ENCODE measurements at places on chromosomes 6 and 20.

GRCh38 chr6:11538052-11538818 lies 686 bp downstream of the TMEM170B start:
- no peak for DNase-seq

DNA sequence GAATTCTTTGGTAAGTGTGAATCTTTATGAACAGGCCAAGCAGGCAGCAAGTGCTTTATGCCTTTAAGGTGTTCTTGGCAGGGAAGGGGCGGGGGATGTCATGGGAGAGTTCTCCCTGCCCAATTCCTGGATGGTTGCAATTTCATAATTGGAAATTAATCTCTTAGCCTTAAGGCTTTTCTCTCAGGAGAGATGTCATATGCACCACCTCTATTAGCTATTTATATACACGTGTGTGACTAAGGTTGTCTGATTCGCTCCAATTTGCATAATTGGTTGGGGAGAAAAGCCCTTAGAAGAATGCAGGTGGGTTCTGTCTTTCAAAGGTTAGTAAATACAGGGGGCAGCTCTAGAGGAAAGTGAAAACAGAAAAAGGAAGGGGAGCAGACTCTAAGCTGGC lies 5.2 kb upstream of the ENPP5 start:
- no peak for DNase-seq

- no peak for DNase-seq
Observed at GRCh38 chr6:63269470-63269869, 50.3 kb downstream of the LGSN start.

DNA sequence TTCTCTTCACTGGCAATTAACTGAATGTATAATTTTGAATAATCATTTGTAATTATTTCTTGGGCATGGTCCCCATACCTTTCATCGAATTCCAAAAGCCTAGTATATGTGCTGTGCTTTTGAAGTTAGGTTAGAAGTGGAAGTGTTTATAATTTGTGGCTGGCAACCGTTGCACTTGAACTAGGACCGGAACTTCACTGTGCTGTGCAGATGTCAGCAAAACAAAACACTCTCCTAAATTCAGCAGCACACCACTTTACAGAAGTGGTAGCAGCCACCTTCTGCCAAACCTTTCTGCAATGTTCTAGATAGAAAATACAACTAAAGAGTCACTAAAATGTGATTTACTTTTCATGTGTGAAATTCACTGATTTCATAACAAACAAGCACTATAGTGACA lies 111.9 kb downstream of the FAM83B start:
- no peak for DNase-seq

DNA sequence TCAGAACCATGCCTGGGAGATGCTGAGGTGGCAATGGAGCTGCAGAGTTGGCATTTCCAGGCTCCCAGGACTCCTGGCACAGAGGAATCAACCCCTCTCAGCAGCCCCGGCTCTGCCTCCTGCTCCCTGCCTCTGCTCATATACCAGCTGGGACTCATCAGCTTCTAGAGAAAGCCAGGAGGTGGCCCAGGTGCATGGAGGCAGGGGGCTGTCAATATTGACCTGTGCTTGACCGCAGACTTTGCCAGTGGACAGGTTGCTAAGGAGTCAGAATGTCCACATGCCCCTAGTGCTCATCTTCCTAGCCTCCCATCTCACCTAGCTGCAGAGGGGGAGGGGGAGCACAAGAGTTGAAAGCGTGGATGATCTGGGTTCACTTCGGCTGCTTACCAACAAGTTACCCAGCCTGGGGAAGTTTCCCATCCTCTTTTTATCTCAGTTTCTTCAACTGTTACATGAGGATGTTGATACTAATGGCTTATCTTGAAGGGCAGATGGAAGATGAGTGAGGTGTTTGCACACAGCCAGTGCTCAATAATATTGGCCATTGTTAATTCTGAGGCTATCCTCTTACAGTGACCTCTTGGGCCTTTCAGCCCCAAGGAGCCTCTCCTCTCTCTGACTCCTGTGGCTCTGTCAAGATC lies 9.2 kb upstream of the SCRT2 start:
- no peak for DNase-seq

DNA sequence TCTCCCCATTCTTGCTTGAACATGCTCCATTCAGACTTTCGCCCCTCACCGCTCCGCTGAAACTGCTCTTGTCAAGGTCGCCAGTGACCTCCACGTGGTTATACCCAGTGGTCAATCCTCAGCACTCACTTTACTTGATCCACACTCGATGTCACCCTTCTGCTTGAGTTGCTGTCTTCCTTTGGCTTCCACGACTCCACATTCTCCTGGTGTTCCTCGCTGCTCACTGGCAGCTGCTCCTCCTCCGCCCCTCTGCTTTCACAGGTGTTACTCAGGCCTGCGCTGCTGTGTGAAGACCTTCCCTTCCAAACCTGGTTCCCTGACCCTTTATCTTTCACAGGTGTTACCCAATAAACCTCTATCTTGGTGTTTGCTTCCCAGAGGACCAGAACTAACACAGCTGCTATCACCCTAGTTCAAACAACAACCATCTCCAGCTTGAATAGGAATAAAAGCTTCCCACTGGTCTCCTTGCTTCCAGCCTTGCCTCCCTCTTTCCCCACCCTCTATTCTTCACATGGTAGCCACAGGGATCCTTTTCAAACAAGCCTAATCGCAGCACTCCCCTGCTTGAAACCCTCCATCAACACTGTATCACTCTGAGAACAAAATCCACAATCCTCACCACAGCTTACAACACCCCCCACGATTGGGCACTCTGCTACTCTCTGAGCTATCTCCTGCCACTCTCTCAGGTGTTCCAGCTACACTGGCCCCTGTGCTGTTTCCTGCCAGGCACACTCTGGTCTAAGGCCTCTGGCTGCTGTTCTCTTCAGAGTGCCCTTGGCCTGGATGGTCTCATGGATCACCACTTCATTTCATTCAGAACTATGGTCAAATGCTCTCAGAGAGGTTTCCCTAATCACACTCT lies 10.7 kb downstream of the PPIL1 start:
- DNase-seq = no peak
